ENCODE measurements at places on chromosomes 4 and X.
A peak's percentile ranks its signal among the peaks of the same experiment; 100 is the strongest.

DNA sequence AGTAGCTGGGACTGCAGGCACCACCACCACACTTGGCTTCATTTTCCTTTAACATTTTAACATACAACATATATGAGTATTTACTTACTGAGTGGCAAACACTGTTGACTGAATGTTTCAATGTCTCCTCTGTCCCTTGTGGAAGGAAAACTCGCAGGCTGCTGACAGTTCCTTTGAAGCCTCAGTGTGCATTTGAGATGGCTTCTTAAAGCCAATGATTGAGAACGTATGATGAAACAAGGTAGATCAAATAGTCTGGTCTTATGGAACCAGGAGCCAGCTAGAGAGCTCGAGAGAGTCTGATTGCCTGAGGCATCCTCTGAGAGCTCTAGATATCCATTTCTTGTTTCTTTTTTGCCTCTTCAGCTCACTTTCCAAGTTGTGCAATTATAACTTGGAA is 43.0 kb upstream of the PDLIM3 start:
- no peak for DNase-seq

GRCh38 chr4:76570141-76570973 is 135.3 kb downstream of the SHROOM3 start:
- DNase-seq: no peak

DNA sequence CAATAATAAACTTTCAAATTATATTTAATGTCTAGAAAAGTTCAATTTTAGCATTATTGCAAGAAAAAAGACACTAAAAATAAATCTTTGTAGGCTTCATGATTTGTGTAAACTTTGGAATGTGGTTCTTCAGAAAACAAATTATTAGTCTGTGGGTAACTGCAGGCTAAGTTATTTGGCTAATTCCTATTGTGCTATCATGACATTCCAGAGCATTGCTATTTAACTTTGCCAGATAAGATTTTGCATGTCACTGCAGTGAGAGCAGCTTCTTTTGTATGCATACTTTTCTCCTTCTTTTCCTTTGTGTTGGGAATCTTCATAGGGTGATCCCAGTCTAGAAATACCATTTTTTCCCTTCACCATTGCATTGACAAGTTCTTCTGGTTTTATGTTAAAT is 130.0 kb downstream of the AWAT2 start:
- no peak for DNase-seq

GRCh38 chrX:108000751-108001150 is 18.6 kb upstream of the TEX13B start:
- DNase-seq: no peak

DNA sequence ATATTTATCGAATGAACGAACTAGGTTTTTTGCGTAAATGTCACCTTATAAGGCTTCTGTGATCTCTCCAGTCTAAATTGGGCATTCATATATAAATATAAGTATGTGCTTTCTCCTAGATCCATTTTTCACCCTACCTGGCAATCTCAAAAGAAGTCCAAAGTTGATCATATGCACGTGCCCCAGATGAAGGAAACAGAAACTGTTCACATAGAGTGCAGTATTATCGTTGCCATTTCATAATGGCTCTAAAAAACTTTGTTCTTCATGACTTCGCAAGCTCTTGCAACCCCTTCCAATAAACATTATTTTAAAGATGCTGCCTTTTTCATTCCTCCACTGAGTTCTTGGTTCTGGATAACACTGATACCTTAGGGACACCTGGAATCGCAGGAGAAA is 708 bp downstream of the INTS12 start:
- no peak for DNase-seq

DNA sequence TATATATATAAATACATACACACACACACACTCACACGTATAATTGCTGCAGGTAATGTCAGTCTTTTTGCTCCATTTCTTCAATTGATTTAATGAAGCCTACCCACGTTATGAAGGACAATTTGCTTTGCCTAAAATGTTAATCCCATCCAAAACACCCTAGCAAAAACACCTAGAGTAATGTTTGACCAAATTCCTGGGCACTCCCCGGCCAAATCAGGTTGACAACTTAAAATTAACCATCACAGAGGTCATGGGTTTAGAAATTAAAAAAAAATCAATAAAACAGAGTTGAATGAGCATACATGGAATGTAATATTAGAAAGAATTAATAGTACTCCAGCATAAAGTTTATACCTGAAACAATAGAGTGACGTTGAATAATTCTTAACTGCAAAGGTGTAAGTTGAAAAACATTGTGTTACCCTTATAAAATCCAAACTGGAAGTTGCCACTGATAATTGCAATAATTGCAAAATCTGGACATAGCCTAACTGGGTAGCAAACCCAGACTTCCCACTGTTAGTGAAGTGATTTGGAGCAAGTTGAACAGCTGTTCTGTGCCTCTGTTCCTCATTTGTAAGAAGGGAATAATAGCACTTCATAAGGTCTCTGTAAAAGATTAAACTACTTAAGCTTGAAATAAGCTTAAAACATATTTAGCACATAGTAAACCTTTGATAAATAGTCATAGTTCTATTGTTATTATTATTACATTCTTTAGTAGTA is 2120.5 kb downstream of the PCDH7 start:
- no peak for DNase-seq

DNA sequence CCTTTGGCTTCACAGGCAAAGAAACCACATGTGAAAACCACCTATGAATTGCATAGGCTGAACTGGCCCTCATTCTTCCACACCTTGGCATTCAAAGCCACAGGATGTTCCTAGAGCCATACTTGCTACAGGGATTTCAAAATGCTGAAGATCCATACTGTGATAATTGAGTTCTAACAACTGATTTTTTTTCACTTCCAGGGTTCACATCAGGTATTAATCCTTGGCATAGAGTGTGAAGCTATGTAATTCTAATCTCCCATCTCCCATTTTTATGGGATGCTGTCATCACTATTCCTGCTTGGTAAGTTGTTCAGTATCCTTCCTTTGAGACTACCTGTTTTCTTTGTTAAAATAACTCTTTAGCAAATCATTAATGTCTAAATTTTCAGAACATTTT is 1569.2 kb upstream of the ADGRL3 start:
- DNase-seq: no peak

- peak; percentile 37 for DNase-seq
Measured at GRCh38 chr4:156999175-156999517, 27.5 kb upstream of the PDGFC start.
